ENCODE measurements at places on chromosomes 3 and 15. TPM values are rescaled to one million over a fixed set of nuclear protein-coding genes. Genes with fewer than 3 reads are reported as not detected.

DNA sequence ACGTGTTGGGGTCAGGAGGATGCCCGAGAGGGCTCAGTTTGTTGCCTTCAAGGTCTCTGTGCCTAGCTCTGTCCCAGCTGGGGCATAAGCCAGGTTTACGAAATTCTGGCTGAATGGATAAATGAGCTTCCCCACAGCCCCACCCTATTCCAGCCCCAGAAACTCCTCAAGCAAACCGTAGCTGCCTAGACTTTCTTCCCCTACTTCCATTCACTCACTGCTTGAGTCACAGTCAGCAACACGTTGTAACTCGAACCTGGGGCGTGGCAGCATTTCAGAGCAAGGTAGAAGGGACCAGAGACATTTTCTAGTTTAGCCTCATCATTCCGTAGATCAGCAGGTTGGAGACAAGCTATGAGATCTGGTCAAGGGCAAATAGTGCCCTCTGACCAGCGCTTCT lies 24.2 kb downstream of the NMNAT3 start:
- no peak overlapping the region for H3K4me3 ChIP-seq
- no peak for DNase-seq
- H3K27me3 ChIP-seq = no peaks in the 10 kb centered on the region
- H3K27ac ChIP-seq = no peak overlapping the region
- H3K36me3 ChIP-seq = no peaks in the 10 kb centered on the region

DNA sequence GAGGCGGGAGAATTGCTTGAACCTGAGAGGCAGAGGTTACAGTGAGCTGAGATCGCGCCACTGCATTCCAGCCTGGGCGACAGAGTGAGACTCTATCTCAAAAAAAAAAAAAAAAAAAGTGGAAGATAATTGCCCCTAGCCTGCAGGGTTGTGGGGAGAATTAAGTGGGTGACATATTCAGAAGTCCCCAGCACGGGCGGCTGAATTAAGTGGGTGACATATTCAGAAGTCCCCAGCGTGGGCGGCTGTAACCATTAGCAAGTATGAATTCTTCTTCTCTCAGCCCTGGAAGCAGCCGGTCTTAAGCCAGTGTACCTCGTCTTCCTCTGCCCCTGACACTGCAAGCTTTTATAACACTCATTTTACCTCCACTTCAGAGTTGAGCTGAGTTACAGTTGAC lies 44.7 kb downstream of the FBLN2 start:
- H3K27me3 ChIP-seq = no peaks in the 10 kb centered on the region
- no peaks in the 10 kb centered on the region for H3K4me1 ChIP-seq
- H3K36me3 ChIP-seq = no peaks in the 10 kb centered on the region
- no peak overlapping the region for H3K27ac ChIP-seq

- H3K4me1 ChIP-seq = no peaks in the 10 kb centered on the region
- no peaks in the 10 kb centered on the region for H3K27me3 ChIP-seq
- H3K27ac ChIP-seq = no peak overlapping the region
- H3K4me3 ChIP-seq = no peak overlapping the region
- no peak for DNase-seq
- H3K36me3 ChIP-seq = no peaks in the 10 kb centered on the region
Observed at GRCh38 chr3:189909573-189909972, 211.1 kb downstream of the P3H2 start.

GRCh38 chr3:128168836-128169235 lies 15.6 kb downstream of the EEFSEC start:
- H3K27me3 ChIP-seq = no peaks in the 10 kb centered on the region
- no peaks in the 10 kb centered on the region for H3K36me3 ChIP-seq
- H3K27ac ChIP-seq = no peak overlapping the region
- no peak for DNase-seq

The MAP6D1 gene
- 3.8 TPM for total RNA-seq
